ENCODE measurements at places on chromosomes 4 and X. TPM values are rescaled to one million over a fixed set of nuclear protein-coding genes. Genes with fewer than 3 reads are reported as not detected.

Gene MAGEB1
- total RNA-seq, result not detected

GRCh38 chr4:141352909-141353525 lies 132.3 kb downstream of the ZNF330 start:
- DNase-seq, result no peak

DNA sequence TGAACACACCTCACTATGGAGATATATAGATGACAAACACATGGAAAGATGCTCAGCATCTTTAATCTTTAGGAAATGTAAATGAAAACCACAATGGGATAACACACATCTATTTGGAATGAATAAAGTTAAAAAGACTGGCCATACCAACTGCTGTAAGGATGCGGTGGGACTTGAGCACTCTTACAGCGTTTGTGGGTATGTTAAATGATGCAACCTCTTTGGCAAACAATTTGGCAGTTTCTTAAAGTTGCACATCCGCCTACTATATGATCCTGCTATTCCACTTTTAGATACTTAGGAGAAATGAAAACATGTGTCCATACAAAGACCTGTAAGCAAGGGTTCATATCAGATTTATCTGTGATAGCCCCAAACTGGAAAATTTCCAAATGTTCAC lies 50.7 kb downstream of the MRPL1 start:
- DNase-seq, result no peak

DNA sequence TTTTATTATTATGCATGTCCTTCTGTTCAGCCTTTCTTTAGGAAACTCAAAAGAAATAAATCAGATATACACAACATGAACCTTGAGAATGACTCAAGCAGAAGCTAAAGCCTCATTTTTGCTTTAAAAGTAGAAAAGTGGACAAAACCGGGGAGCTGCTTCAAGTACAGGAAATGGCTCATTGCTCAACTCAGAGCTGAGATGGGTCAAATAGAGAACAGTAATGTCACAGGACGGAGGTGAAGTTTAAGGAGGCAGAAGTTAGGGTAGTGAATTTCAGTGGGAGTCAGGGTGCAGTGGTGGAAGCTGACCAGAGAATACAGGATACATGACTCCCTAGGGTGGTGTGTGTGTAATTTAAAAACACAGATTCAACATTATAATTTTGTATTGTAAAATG lies 22.2 kb downstream of the PHKA2 start:
- DNase-seq, result no peak

Measured in dorsolateral prefrontal cortex (tissue), 122 donors.